ENCODE measurements at places on chromosomes 3 and 15.

DNA sequence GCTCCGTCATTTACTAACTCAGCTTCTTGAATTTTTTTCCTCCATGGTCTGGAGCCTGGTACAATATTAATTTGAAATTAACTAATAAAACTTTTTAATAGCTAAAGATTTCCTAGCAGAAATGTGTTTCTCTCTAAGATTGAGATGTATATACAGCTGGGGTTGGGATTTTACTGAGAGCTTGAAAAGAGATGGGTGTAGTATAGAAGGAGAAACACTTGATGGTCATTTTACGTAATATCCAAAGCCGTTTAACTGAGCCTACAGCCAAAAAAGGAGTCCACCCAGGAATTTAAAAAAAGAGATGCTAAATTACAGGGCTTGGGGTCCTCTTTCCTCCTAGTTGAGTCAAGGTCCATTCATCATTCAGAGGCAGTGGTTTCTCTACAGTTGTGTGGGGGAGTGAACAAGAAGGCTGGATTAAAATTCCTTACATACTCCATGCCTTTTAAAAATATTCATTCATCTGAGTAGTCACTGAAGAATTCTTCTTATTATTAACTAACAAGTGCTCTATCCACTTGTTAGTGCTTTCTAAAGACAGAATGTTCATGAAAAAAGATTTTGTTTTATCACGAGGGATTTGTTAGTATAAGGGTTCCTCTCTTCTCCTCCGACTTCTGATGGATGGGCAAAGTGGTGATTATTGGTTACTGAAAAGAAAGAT lies 255.3 kb upstream of the IL12A start:
- no peak for DNase-seq

DNA sequence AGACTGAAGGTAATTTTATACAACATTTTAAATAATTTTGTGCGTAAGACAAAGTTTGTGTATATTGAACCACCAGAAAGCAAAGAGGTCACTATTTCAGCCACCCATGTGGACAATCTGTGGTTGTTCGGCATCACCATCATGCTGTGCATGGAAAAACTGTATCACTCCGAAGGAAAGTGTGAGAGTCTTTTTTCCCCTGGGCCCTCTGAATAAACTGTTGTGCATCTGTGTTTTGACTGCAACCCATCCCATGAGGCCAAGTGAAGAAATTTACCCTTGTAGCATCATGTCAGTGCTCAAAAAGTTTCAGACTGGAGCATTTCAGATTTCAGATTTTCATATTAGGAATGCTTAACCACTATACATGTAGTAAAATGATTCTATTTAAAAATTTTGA lies 85.3 kb downstream of the IMPG2 start:
- DNase-seq = no peak

- DNase-seq = peak; percentile 90
Observed at GRCh38 chr3:169227911-169228310, 435.6 kb downstream of the MECOM start.

- DNase-seq = no peak
Observed at GRCh38 chr3:122937745-122938144, 89.8 kb downstream of the SEMA5B start.

GRCh38 chr3:7847521-7847920 lies 654.1 kb upstream of the LMCD1 start:
- no peak for DNase-seq

DNA sequence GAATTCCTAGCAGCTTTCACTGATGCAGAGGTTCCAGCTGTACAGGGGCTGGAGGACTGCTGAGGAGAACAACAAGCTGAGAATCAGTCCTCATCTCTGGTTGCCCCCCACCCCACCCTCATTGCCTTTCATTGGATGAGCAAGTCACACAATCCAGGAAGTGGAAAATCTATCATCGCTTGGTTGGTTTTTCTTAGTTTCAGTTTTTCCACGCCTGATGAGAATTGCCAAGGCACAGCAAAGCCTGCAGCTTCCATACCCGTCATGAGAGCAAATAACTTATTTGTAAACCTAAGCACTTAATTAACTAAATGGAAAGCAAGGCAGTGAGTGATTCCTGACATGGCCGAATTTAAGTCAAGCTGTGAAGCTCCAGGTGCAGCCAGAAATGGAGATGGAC lies 21.4 kb upstream of the LIPC start:
- peak; percentile 32 for DNase-seq

GRCh38 chr3:151003029-151003767 lies 30.7 kb upstream of the CLRN1 start:
- no peak for DNase-seq

GRCh38 chr3:120077731-120078130 lies 16.5 kb downstream of the GSK3B start:
- DNase-seq = no peak

GRCh38 chr3:27352047-27352446 lies 17.1 kb downstream of the NEK10 start:
- no peak for DNase-seq

GRCh38 chr15:65344914-65345275 lies 32.9 kb downstream of the IGDCC3 start:
- no peak for DNase-seq

GRCh38 chr3:71926262-71926600 lies 141.3 kb upstream of the PROK2 start:
- DNase-seq = peak; percentile 24

DNA sequence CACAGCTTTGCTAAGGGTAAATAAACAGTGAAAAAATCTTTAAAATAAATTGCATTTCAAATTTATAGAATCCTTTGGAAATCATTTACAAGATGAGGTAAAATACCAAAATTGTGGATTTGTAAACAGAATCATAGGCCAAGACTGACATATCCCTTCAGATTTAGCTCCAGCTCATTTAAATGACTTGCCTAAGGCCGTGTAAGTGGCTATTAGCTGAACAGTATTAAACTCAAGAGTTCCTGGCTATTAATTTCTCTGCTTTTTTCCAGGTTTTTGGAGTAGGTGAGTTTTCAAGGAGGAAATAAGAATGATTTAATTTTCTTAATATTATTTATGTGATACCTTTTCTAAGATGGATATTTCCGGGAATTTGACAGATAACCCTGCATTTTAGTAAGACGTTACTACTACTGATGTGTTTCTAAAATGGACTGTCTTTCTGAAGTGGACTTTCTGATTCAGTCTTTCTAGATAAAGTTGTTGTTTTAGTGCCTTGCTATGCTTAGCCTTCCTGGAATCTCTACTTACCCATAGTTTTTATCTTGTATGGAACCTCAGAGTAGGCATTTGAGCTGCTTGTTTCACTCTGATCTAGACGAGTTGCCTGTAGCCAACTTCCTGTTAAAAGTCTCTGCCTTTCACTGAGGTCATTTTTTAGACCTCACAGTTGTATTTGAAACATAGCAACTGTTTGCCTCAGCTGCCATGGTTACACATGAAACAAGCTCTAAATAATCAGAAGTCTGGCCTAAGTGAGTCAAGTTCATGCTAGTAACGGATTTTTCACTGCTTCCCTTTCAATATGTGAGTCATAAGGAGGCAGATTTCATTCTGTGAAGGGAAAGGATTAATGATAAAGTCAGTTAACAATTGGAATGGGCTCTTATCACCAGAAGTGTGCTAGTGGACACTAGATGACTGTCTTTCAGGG lies 127.0 kb downstream of the KLHL25 start:
- peak; percentile 80 for DNase-seq

GRCh38 chr3:106759731-106760130 lies 617.5 kb upstream of the CCDC54 start:
- no peak for DNase-seq

- no peak for DNase-seq
Observed at GRCh38 chr3:56839784-56840715, 38.3 kb upstream of the ARHGEF3 start.

DNA sequence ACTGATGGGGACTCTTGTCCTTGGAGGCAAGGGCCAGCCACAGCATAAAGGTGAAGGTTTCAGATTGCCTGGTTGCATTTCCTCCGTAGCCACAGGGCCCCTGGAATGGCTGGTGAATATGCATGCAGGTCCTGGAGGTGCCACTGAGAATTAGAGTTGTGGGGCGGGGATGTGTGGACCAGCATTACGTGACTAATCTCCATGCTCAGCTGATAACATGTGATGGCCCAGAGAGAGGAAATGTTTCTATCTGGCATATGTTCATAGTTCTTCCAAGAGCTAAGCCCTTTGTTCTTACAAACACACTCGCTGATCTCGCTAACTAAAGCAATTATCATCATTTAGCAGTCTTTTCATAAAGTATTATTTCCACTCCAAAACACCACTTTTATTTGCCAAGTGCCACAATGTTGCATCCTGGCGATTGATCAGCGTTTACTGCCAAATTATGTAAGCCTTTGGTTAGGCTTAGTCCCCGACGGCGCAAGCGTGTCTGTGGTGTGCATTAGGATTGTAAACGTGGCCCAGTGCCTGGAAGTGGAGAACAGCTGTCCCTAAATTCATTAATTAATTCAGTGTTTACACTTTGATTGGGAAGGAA lies 55.9 kb downstream of the CGNL1 start:
- DNase-seq = no peak

GRCh38 chr15:65254356-65254755 lies 32.3 kb downstream of the PARP16 start:
- DNase-seq = no peak

DNA sequence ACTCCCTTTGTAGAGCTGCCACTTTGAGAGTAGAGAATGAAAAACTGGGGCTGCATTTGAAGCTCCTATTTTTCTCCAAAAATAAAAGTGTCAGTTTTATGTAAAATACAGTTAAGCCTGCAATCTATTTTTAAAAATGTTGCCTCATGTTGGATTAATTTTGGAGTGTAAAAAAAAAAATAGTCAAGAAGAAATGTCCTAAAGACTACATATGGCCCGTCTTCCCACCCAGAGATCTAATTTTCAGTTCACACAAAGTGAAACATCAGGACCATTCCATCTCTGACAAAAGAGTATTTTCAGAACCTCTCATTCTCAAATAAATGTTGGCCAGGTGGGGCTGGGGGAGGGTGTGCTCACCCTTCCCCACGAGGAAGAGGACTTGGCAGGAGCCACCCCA lies 62.7 kb downstream of the HHLA2 start:
- no peak for DNase-seq

DNA sequence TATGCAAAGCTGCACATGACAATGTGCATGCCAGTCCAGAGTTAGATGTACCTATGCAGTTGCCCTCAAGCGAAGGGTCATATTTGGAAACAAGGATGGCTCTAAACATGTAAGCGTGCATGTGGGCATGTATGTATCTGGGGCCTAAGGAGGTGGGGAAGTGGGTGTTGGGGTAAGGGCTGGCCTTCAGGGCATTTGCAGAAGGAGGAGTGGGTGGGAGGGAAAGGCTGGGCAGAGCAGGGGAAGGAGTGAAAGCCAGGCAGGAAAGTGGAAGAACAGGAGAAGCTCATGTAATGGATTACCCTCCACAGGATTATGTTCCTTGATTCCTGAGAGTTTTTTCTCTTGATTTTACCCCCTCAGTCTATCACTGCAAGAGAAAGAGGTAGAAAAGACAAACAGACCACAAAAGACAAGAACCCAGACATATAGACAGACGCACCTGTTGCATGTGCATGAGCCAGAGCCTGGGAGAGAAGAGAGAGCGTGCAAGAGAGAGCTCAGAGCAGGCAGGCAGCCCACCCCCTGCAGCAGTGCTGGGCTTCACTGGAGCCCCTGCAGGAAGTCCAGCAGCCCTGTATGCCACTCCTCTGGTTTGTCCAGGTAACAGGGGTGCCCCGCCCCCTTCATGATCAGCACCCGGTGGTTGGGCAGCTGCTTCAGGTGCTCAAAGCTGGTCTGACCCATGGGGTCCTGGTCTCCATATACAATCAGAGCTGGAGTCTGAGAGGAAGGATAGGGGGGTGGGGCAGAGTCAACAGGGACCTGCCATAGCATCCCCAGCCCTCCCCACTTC lies 1.8 kb upstream of the PCBP4 start:
- no peak for DNase-seq

- peak; percentile 32 for DNase-seq
Observed at GRCh38 chr15:51907136-51907862, 64.3 kb downstream of the LEO1 start.

DNA sequence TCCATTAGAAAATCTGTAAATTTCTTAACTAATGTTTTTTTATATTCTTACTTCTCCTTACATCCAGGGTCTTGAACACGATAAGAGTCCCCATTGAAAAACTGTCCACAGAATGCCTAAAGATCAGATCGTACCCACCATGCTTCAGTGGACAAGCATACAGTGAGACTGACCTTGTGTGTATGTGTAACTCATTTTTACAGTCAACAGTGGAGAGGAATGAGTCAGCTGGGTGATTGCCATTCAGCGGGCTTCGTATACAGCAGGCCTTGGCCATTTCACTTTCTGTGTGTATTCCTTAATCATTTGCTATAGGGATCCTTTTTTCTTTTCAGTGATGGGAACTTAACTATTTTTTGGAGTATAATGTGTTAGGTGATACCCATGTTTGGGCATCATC lies 10.6 kb downstream of the PARP14 start:
- DNase-seq = no peak

- DNase-seq = no peak
Observed at GRCh38 chr3:100574536-100574935, 34.9 kb upstream of the ADGRG7 start.

DNA sequence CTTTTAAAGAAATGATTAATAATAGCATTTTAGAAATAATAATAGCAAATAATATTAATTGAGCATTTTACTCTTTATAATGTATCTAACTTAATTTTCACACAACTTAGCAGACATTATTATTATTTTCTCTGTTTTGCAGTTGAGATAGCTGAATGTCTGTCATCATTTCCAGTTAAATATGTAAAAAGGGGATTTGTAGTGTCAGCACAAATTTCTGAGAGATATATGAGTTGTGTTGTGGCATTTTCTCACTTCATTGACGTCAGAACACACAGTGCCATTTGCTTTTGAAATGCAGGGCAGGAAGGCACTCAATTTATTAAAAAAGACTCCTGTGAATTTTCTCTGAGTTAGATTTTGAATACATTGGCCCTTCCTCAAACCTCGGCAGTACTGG lies 111.0 kb downstream of the GRM7 start:
- DNase-seq = no peak

DNA sequence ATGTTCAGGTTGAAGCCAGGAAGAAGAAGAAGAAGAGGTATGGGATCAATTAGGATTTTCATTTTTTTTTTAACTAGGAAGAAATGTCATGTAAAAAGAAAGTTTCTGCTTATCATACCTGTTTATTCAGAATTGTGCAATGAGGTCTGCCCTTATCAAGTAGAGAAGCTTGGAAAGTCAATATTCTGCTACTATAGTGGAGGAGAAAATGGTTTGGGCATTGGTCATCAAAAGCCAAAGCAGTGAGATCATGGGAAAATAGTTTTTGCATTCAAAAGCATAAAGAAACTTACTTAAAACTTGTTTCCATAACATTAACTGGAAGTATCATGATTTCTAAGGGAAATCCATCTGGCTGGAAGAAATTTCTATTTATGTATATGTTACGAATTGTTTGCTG lies 1239.2 kb downstream of the NSUN3 start:
- DNase-seq = no peak

- peak; percentile 14 for DNase-seq
Observed at GRCh38 chr3:115913069-115913686, 289.9 kb downstream of the GAP43 start.

GRCh38 chr15:60899322-60899966 lies 329.7 kb downstream of the RORA start:
- DNase-seq = no peak

- DNase-seq = no peak
Observed at GRCh38 chr3:132723024-132723950, 1.1 kb upstream of the NPHP3 start.

- DNase-seq = no peak
Observed at GRCh38 chr3:148331081-148331846, 366.4 kb upstream of the AGTR1 start.

GRCh38 chr15:29376590-29376989 lies 107.0 kb upstream of the NSMCE3 start:
- no peak for DNase-seq

Data from hematopoietic multipotent progenitor cell treated with erythropoietin and hydrocortisone succinate and interleukin-3 and kit ligand, for 4 days (in vitro differentiated cells).